ENCODE measurements at places on chromosomes 12 and 14. TPM values are rescaled to one million over a fixed set of nuclear protein-coding genes. Genes with fewer than 3 reads are reported as not detected.
A peak's percentile ranks its signal among the peaks of the same experiment; 100 is the strongest.

The TSHR gene
- total RNA-seq: not detected

GRCh38 chr12:124027753-124028554 lies 54.9 kb downstream of the ZNF664 start:
- DNase-seq: no peak

DNA sequence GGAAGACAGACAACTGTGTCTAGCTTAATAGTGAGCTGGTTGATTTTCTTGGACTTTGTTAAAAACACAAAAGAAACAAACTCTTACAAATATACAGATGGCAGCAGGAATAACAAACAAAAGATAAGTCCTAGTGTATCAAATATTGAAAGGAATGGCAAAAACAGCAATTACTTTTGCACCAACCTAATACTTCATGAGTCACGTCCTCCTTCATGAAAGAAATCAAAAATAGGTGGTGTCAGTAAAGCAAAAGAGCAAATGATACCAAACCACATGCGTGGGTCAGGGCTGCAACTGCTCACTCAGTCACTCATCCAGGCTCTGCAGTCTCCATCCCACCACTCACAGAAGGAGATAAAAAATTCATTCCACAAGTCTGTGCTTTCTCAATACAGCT lies 11.8 kb downstream of the ATG14 start:
- DNase-seq: no peak

DNA sequence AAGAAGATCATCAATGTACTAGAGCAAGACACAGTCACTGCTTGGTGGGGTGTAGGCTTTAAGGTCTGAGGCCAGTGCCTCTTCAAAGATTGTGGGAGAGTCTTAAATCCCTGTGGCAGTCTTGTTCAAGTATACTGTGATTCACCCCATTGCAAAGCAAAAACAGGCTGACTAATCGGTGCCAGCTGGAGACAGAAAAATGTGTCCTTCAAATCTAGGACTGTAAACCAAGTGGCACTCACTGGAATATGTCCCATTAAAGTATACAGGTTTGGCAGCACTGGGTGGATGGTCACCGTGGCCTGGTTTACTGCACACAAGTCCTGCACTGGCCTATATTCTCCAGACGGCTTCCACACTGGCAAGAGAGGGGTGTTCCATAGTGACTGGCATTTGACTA lies 1315.3 kb downstream of the TMEM121 start:
- DNase-seq: no peak

GRCh38 chr12:12443431-12443878 lies 86.6 kb downstream of the BORCS5 start:
- peak; percentile 76 for DNase-seq

DNA sequence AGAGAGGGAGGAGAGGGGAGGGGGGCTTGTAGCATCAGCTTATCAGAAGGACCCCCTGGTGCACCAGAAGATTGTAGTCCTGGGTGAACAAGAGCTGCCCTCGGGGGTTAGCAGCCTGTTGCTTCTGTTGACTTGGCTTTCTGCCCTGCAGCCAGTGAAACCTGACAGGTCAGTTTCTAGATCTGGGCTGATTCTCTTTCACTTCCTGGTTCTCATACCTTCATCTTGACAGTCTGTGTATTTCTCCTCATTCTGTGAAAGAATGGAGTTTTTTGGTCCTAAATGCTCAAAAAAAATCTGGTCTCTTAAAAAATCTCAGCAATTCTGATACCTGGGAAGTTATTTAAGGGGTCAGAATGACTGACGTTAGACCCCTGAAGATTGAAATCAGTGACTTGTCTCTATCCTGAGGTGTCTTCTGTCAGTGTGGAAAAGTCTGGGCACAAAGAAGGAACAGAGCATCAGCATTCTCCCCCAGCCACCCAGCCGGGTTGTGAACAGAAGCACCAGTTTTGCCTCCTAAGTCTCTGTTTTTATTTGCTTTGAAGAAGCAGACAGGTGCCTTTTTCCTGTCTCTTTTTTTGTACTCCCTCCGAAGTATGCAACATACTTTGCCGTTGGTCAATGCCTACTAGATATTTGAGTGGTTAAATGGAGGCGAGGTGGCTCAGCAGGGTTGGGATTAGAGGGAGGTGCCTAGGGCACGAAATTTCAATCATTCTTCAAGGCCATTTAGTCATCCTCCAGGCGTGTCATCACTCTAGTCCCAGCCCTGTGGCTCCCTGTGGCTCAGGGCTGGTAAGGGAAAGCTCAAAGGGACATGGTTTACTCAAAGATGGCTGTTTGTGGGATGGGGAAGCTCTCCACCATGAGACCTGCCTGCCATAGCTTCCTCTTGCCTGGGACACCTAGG lies 24.0 kb downstream of the TTC9 start:
- DNase-seq: peak; percentile 83
